ENCODE measurements at places on chromosomes 6 and 20. TPM values are rescaled to one million over a fixed set of nuclear protein-coding genes. Genes with fewer than 3 reads are reported as not detected.

OGFRL1 gene
- 23.2 TPM for total RNA-seq

DNA sequence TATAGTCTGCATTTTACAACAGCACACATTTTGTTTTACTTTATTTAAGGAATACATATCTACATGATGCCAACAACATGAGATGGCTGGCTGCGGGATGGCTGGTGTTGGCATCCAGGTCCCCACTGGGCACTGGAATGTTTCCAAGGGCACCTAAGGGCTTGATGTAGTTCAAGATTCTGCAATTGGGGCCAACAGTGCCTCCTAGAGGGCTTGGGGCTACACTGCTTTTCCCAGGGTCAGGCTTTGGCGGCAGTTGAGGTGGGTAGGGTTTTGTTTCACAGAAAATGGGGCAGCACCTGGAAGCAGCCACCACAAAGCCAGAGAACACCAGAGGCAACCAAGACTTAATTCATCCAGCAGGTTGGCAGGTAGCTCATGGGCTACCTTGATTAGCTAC lies 202.2 kb upstream of the PRND start:
- DNase-seq = no peak

- DNase-seq = no peak
These were observed 114.4 kb downstream of the FOXC1 start for GRCh38 chr6:1724124-1724523.

HDDC2 gene
- total RNA-seq = 31.0 TPM

RNF114 gene
- total RNA-seq = 31.0 TPM

DNA sequence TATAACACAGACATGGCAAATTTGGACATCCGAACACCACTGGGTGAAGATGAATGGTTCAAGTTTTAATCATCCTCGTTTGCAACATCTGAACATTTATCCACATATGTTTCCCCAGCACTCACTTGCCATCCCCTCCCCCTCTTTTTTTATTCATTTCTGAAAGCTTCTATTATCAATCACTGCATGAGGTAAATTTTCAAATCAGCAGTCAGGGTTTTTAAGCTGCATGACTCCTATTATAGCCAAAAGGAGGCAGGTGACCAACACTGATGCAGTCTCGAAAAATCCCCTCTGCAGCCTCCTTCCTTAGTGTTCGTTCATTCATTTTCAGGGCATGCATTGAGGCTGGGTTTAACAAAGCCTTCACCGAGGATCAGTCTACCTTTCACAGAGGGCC lies 530.8 kb upstream of the JARID2 start:
- DNase-seq = no peak

GRCh38 chr20:54227751-54228150 lies 19.9 kb downstream of the PFDN4 start:
- no peak for DNase-seq
